ENCODE measurements at places on chromosomes 12 and 14. TPM values are rescaled to one million over a fixed set of nuclear protein-coding genes. Genes with fewer than 3 reads are reported as not detected.

GRCh38 chr12:121825041-121825523 lies 21.3 kb downstream of the SETD1B start:
- no peak for DNase-seq

DNA sequence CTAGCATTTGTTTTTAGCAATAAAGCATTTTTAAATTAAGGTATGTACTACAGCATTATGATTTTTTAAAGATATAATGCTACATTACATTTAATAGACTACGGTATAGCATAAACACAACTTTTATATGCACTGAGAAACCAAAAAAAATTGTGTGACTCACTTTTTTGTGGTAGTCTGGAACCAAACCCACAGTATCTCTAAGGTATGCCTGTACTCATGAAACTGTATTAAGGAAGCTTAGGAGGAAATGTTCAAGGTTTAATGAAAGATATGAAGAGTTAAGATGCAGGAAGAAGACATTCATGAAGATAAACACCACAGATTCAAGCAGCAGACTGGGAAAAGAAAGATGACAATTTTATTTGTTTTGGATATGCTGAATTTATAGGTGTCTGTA lies 51.7 kb downstream of the PPP1R12A start:
- DNase-seq: no peak

DNA sequence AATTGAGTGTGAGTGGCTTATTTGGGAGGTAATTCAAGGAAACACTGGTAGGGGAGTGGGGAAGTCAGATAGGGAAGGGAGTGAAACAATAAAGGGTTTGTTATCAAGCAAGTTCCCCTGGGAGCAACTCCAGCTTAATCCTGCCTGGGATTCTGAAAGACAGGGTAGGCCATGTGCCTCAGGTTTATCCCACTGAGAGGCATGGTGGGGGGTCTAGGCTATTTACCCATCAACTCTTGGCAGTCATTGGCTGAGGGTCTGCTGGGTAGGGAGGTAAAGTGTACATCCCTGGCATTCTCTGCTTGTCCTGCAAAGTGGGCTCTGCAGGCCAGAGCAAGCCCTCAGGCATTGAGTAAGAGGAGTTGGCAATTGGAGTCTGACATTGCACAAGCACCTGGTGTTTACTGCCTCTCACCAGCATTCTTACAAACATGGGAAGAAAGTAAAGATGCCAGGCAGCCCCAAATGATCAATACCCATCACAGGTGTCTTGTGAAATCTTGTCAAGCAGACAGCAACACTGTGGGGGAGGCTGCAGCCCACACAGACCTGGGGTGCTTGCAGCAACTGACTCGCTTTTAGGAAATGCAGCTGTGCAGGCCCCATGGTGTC lies 169.3 kb downstream of the KTN1 start:
- no peak for DNase-seq

Gene ADAM21
- total RNA-seq: 0.16 TPM

GRCh38 chr14:23153851-23154796 lies 29.3 kb downstream of the SLC7A8 start:
- DNase-seq: peak; percentile 45

Gene CCDC198
- not detected for total RNA-seq

Gene RNASE7
- not detected for total RNA-seq

DNA sequence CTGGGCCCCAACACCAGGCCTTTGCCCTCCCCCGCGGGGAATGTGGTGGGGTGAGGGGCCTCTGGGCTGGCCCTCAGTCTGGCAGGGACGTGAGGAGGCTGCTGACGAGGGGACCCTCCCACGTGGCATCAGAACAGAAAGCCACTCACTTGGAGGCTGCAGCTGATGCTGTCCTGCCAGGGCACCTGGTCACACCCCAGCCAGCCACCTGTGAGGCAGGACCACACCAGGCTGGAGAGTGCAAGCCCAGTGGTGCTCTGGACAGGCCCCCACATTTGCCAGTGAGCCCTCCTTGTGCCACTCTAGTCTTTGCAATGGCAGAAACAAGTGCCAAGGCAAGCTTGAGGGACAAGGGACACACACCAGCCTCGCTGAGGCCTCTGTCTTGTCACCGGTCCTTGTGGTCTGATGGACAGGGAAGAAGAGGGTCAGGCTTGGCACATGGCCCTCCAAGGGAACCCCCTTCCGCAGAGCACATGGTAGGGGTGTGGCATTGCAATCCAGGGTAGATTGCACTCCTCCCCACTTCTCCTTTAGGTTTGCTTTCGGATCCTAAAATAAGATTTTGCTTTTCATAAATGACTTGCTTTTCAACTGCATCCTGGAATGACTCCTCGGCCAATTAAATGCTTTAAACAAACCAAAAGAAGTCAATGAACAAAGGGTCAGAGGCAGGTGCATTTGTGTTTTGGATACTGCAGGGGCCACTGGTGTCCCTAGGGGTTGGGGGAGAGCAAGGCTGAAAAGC lies 53.7 kb downstream of the CCDC88C start:
- no peak for DNase-seq

Gene EFS
- 17.5 TPM for total RNA-seq

DNA sequence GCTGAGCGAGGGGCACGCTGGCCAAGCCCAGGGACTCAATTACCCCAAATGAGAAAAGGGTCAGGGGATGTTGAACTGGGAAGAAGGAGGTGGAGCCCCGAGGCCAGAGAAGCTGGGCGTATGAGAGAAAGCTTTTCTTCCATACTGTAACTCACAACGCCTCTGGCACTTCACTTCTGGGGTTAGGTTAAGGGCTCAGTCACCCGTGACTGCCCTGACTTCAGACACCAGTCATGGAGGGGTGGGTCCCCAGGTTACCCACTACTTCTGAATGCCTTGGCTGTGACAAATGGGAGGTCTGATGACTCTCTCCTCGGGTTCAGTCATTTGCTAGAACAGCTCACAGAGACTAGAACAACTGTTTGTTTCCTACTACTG lies 5.5 kb upstream of the GPR132 start:
- DNase-seq: no peak

GRCh38 chr12:8742501-8742900 lies 44.7 kb downstream of the RIMKLB start:
- DNase-seq: no peak

Gene LRP1-AS
- not detected for total RNA-seq

Gene ST8SIA1
- 29.6 TPM for total RNA-seq

DNA sequence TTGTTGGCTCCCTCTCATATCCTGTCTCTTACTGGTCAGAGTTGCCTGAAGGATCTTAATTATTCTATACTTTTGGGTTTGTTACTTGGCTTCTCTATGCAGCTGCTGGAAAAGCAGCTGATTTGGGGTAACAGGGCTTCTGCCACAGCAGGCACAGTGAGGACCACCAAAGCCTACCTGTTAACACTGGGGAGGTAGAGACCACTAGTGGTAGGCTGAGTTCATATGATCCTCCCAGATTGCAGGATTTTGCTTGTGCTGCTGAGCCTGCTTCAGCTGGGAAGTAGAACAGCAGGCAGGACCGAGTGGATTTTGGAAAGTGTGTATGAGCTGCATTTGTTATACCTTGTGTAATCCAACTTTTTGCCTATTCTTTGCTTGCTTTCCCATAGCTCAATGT lies 34.1 kb downstream of the RCOR1 start:
- no peak for DNase-seq

- DNase-seq: no peak
These were observed 9.7 kb downstream of the SLCO1C1 start for GRCh38 chr12:20704860-20705259.

DNA sequence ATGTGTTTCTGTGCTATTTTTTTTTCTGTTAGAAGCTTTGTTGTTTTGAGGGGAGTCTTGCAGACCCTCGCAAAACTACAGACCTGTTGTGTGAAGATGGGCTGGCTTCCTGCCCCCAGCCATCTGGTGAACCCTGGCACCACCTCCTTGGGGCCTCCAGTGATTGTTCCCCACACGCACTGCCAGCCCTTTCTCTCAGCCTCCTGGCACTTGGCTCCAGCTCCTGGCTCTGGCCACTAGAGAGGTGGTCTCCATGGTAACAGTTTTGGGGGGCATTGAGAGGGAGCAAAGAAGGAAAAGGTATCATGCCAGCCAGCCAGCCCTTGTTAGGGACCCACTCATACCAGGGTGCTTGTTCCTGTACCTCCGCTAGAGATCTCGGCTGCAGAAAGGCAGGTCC lies 176.4 kb upstream of the RPH3A start:
- no peak for DNase-seq

DNA sequence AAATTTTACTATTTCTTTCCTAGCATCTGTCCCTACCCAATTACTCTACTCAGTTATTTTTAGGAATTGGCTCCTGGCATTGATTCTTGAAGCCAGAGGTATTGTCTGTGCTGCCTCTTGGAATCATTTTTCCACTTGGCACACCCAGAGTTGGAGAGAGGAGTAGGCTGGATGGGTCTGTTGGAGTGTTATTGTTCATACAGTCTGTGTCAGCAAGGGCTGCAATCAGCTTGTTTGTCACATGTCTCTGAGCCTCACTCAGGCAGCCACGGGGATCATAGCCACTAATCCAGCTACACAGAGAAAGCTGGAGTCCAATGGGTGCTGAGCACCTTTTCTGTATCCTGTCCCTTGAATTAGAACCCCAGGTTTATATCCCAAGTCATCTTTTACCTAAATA lies 176.0 kb upstream of the DYRK2 start:
- DNase-seq: peak; percentile 22

- no peak for DNase-seq
These were observed 423.9 kb downstream of the SOX5 start for GRCh38 chr12:23525450-23526072.

Gene NOXRED1
- total RNA-seq: 0.16 TPM

- DNase-seq: no peak
These were observed 2.8 kb downstream of the RPS6KL1 start for GRCh38 chr14:74920281-74920680.

GRCh38 chr14:61542848-61543790 lies 152.2 kb upstream of the HIF1A start:
- DNase-seq: no peak

- no peak for DNase-seq
These were observed 5.4 kb upstream of the GPX2 start for GRCh38 chr14:64947710-64948611.

DNA sequence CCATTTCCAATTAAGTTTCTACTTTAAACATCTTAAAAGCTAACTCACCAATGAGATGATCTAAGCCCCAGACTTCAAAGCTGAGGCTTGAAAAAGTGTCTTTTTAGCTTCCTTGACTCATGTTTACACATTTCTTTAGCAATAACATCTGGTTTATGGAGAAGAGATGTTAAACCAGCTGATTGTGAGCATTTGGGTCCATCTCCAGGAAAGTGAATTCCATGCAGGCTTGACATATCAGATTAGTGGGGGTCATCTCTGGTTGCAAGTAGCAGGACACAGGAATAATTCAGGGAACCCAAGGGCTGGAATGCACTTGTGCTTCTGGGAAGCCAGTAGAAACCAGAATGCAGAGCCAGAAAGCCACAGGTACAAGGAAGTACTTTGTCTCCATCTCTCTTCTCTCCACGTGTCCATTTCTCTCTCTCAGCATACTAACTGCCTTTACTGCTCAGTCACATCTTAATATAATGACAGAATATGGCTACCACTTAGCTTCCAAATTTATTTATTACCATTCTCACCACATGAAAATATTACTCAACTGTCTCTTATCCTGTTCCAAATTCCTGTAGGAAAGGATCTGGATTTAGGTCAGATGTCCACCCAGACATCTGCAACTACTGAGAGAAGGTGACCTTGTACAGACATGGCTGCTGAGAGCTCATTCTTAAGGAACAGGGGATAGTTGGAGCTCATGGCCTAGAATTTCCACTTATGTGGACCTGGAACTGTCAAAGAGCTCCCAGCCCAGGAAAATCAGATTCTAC lies 104.4 kb downstream of the SCN8A start:
- no peak for DNase-seq

Gene MYO1H
- total RNA-seq: 0.16 TPM

Gene ERP27
- not detected for total RNA-seq

DNA sequence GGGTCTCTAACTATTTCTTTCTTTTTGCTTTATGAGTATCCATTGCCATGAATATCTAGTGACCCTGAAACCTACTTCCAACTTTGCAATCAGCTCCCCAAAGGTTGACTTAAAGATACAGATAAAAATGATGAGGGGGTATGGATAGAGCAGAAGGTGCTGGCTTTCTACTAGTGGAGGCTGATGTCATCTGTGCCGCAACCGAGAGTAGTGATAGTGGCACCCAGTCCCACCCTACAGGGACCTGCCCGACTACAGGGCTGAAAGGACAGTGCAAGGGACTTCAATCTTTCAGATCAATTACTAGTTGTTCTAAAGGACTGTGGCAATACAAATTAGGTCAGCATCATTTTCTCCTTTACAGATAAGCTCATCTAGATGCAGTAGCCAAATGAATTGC lies 806.0 kb downstream of the VRK1 start:
- DNase-seq: no peak

- DNase-seq: peak; percentile 62
These were observed at the start of gene LTBR for GRCh38 chr12:6383572-6384498. TSS of gene LTBR (plus strand) at chr12:6384162. CDS start at chr12:6384359, 197 bp downstream.

Gene CBLN3
- total RNA-seq: 0.47 TPM

DNA sequence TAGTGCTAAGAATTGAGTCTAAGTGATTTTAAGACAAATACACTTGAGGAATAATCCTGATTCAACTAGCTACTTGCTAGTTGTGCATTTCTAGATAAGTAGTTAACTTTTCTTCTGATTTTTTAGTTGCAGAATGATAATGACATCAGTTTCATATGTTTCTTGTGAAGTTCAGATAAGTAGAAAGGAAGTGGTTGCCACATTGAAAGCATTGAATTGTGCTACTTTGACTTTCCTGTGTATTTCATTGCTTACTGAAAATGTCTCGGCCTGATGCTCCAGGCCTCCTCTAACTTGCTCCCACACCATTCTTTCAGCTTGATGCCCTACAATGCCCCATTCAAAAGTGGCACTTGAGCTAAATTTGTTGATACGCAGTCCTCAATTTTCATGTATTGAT lies 980.0 kb downstream of the TMTC2 start:
- DNase-seq: no peak

DNA sequence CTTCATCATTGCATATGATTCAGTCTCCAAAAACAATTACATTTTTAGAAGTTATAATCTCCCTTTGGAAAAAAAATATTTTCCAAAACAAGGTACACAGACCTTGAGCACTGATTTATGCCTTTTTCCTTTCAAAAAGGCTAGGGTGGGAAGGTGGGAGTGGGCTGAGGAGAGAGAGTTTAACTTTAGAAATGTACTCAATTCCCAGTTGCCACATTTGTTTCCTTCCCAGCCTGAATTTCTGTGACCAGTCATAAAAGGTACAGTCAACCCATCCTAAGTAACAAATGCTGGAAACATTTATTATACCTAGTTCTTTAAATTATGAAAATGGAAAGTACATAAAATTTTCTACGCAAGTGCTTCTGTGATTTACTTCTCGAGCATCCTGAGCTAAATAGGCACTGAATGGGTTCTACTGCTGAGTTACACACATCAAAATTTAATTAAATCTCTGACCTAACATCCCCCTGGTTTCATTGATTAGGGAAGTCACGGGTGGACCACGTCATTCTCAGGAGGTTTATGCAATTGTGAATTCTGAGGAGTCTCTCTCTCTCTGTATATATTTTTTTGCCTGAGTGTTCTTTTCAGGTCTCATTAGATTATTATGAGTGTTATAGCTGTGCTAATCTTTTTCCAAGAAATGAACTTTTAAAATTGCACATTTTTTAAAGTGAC lies 371.8 kb downstream of the BTG1 start:
- no peak for DNase-seq

Gene RAD9B
- total RNA-seq: 0.94 TPM

GRCh38 chr12:91120781-91121180 lies 9.5 kb upstream of the LUM start:
- no peak for DNase-seq
